ENCODE measurements at places on chromosomes 3 and 15.
A peak's percentile ranks its signal among the peaks of the same experiment; 100 is the strongest.

GRCh38 chr3:150388498-150389418 lies 19.3 kb upstream of the TSC22D2 start:
- DNase-seq: no peak

- DNase-seq: no peak
These were observed 96.1 kb upstream of the NUDT16 start for GRCh38 chr3:131285456-131285855.

- no peak for DNase-seq
These were observed 544.6 kb upstream of the NECTIN3 start for GRCh38 chr3:110526777-110527727.

GRCh38 chr3:85808755-85809154 lies 850.0 kb downstream of the CADM2 start:
- DNase-seq: no peak

GRCh38 chr3:182793663-182794454 lies 555 bp downstream of the ATP11B start:
- peak; percentile 40 for DNase-seq

DNA sequence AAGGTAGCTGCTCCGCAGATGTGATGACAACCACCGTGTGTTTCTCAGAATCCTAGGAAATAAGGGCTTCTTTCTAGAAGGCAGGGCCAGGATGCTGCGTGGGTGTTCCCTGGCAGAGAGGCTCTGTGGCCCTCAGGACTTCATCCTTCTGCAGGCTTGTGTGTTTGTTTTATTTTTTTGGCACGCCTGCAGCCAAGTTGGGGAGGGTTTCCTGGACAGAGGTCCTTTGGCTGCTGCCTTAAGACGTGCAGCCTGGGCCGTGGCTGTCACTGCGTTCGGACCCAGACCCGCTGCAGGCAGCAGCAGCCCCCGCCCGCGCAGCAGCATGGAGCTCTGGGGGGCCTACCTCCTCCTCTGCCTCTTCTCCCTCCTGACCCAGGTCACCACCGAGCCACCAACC lies at the start of gene CLEC3B:
TSS of gene CLEC3B (plus strand) at position 266 of the 400 bp plus-strand sequence. CDS start at position 326, 60 bp downstream.
- no peak for DNase-seq

GRCh38 chr3:8970971-8971589 lies 7.8 kb upstream of the RAD18 start:
- peak; percentile 72 for DNase-seq

DNA sequence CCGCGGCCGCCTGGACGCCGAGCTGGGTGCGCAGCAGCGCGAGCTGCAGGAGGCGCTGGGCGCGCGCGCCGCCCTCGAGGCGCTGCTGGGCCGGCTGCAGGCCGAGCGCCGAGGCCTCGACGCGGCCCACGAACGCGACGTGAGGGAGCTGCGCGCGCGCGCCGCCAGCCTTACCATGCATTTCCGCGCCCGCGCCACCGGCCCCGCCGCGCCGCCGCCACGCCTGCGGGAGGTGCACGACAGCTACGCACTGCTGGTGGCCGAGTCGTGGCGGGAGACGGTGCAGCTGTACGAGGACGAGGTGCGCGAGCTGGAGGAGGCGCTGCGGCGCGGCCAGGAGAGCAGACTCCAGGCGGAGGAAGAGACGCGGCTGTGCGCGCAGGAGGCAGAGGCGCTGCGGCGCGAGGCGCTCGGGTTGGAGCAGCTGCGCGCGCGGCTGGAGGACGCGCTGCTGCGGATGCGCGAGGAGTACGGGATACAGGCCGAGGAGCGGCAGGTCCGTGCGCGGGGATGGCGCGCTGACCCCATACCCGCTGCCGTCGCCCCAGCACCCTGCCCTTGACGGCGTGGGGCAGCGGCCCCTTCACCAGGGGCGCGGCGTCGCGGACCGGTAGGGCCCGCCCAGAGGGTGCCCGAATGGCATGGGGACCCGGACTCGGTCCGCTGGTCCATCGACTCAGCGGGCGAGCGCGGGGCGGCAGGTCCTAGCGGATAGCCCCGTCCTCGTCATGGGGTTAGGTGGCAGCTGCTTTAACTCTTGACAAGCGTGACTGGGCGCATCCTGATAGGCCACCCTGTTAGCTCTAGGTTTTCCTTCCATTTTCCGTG lies 848 bp downstream of the SYNM start:
- DNase-seq: peak; percentile 73

GRCh38 chr3:131549340-131549739 lies 46.6 kb upstream of the MRPL3 start:
- DNase-seq: no peak

GRCh38 chr3:168251371-168251770 lies 155.6 kb upstream of the GOLIM4 start:
- DNase-seq: no peak

DNA sequence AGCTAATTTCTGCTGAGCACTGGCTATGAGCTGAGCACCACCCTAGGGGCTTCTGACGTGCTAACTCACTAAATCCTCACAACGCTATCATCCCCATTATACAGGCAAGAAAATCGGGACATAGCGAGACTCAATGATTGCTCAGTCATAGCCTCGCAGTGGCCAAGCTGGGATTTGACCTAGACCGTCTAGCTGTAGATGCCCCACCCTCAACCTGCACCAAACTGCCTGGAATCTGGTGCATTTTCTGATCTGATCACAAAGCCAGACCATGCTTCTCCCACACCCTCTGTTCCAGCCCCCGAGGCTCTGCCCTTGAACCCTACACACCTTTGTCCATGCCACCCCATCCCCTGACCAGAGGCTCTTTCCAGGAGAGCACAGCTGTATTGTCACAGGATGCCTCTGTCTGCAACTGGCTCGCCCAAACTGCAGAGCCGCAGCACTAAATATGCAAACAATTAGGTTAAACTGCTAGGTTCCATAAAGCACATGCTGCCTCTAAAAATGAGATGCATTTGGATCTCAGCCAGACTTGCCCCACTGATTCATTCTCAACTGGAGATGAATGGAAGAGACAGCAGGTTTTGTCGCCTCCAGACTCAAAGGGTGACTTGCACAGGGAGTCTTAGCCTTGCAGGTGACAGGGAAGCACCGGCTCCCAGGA lies 95.2 kb downstream of the NUP210 start:
- DNase-seq: no peak

DNA sequence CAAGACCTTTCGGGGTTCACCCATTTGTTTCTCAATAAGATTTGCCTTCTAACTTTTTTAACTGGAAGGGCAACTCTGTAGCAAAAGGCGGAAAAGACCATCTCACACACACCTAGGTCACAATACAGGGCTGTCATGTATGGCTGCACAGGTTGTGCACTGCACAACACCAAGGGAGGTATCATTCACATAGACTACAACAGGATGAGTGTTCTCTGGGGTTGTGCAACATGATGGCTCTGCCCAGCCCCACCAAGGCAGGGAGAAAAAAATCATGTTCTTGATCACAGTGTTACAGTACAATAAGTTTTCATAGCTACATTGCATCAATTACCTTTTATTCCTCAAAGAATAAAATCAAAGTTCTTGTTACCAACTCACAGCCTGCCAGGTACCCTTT lies 52.8 kb downstream of the ANXA2 start:
- no peak for DNase-seq
